ENCODE measurements at places on chromosomes 4 and X. TPM values are rescaled to one million over a fixed set of nuclear protein-coding genes. Genes with fewer than 3 reads are reported as not detected.
A peak's percentile ranks its signal among the peaks of the same experiment; 100 is the strongest.

Gene CXorf58
- total RNA-seq, result not detected

Gene ABLIM2
- total RNA-seq, result 4.0 TPM

Gene GPR50
- total RNA-seq, result not detected

Gene CFAP47
- not detected for total RNA-seq

Gene GAGE12F
- total RNA-seq, result not detected

Gene CYBB
- total RNA-seq, result 0.05 TPM

Gene UGT2B10
- total RNA-seq, result not detected

DNA sequence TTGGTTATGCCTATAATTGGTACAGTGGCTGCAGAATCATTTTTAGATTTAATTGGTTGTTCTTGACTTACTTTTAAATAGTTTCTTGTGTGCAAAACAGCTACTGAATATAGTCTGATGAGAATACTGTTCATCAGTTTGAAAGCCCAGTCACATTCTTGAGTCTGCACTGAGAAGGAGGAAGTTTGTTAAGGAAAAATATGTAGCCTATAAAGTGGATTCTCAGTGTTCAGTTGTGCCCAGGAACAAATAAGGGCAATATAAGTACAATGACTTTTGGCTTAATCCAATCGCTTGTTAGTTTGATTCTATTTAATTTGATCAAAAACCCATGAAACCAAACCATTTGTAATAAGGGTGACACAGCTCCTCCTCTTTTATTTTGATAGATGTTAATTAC lies 32.8 kb upstream of the GEMIN8 start:
- no peak for DNase-seq

GRCh38 chrX:122890729-122891128 lies 293.3 kb upstream of the GRIA3 start:
- DNase-seq, result no peak

DNA sequence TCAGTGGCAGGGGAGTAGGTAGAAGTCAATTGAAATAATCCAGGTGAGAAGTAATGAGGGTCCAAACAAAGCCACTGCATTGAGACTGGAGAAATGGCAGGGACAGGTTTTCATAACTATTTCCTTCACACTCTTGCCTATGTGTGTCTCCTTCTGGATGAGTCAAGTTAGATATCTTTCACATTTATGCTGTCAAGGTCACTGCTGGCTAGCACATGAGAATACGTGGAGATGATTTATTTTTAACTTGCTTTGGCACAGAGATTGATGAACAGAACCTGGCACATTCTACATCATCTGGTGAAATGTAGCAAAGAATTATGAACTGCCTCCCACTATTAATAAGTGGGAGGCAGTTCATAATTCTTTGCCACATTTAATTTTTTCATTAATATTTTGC lies 66.7 kb upstream of the BOD1L1 start:
- DNase-seq, result no peak

DNA sequence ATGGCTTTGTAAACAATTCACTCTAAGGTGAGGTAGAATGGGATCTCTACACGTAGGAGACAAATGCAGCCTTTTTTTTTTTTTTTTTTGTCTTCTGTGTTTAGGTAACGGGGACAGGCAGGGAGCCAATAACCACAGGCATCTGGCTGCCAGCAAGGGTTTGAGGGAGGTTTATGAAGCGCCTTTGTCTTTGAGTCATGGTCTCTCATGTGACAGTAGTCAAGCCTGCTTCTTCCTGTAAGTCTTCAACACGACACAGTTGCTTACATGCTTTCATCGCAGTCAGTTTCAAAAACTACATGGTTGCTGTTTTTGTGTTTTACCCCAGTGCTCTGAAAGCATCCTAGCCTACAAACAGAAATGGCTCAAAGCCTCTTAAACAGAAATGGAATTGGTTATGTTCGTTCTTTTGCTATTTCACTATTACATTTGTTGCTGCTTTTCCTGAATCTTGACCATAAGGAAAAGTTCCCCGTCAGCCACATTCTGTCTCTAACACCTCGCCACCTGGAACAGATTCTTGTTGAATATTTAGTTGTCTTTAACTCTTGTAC lies 127.8 kb upstream of the METTL14 start:
- peak; percentile 88 for DNase-seq

- DNase-seq, result no peak
Measured at GRCh38 chrX:111010111-111010510, 85.9 kb upstream of the PAK3 start.

DNA sequence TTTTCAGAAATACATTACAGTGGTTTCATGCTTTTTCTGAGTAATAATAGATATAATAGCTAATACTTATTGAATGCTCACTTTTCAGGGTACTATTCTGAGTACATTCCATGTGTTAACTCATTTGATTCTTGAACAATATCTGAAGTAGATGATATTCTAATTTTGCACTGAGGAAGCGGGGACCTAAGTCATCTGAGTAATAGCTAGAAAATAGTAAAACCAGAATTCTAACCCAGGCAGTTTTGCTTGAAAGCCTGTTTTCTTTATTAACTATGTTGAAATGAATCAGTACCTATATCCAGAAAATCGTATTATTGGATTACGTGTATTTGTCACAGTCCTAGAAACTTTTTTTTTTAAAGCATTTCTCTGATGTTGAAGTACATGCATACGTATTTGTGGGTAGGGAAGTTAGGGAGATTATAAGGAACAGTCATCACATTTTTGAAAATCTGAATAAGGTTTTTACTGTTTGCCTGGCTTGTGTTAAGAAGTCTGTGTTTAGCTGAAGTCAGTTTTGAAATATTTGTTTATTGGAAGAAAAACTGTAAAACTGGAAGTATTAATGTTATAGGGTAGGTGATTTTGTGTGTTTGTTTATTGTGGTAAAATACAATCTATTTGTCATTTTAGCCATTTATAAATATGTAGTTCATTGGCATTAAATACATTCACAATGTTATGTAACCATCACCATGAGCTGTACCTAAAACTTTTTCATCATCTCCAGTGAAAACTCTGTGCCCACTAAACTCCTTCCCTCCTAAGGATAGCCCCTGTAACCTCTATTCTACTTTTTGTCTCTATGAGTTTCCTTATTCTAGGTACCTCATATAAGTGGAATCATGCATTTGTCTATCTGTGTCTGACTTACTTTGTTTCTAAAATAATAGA lies 55.3 kb downstream of the FIP1L1 start:
- no peak for DNase-seq

GRCh38 chr4:10677796-10678497 lies 6.6 kb downstream of the CLNK start:
- DNase-seq, result no peak

GRCh38 chr4:3786196-3786869 lies 20.1 kb downstream of the ADRA2C start:
- peak; percentile 49 for DNase-seq

DNA sequence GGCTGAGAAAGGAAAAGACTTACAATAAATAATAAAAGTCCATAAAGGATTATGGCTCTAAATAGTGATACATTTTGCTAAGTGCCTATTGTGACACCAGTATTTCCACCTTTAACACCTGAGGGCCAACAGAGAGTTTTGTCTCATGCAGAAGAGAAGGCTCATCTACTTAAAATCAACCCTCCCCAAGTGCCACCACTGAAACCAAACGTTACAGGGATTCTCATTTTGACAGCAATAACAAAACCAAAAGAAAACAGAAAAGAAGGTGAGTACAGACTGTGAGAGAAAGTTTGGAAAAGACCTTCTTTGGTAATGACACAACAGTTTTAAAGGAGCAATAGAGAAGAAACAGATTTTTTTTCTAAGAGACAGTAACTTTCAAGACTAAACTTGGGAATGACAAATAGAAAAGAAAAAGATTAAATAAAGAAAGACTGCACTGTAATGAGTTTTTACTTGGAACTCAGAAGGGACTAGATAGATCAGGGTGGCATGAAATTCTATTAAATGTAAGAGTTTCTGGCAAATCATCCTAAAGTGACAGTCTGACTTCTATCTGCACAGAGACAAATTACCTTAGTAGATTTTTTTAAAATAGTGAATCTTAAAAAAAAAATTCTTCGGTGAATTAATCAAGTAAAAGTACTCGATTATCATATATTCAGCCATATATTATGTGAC lies 109.7 kb downstream of the ZNF827 start:
- DNase-seq, result no peak

DNA sequence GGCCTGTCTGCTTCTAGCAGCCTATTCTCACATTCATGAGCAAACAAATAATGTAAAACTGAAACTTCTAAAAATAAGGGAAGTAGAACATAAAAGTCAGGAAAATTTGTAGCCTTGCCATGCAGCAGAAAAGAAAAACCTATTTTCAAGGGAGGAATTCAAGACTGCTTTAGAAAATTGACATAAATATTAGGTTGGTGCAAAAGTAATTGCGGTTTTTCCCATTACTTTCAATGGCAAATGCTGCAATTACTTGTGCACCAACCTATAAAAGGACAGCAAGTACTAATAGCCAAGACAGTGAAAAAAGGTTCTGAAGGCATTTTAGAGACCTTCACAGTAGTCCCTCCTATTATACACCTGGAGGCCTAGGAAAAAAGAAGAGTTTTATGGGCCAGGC lies 457.8 kb downstream of the KLHL4 start:
- no peak for DNase-seq

GRCh38 chr4:173191623-173192041 lies 23.0 kb downstream of the GALNT7 start:
- peak; percentile 27 for DNase-seq

- no peak for DNase-seq
Measured at GRCh38 chrX:17984415-17984814, 123.3 kb upstream of the RAI2 start.

GRCh38 chr4:17232566-17233253 lies 279.2 kb downstream of the QDPR start:
- no peak for DNase-seq

DNA sequence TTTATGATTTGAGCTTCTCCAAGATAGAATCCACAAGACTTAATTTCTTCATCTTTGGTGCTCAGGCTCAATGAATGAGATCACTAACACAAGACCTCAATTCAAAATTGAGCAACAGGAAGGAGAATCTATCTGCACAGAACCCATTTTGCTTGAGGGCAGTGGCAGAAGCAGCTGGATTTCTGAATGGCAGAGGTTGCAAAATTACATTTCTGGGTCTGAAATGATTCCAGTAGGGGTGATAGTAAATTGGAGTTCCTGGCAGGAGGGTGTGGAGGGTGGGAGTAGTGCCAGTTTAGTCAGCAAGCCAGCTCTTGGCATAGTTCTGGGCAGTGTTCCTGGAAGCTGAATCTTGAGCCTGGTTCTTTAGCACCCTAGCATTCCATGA lies 281.1 kb downstream of the SLC7A11 start:
- peak; percentile 71 for DNase-seq

- DNase-seq, result no peak
Measured at GRCh38 chr4:107857741-107858140, 33.0 kb downstream of the SGMS2 start.

GRCh38 chr4:148061141-148061481 lies 329.2 kb downstream of the ARHGAP10 start:
- DNase-seq, result no peak

DNA sequence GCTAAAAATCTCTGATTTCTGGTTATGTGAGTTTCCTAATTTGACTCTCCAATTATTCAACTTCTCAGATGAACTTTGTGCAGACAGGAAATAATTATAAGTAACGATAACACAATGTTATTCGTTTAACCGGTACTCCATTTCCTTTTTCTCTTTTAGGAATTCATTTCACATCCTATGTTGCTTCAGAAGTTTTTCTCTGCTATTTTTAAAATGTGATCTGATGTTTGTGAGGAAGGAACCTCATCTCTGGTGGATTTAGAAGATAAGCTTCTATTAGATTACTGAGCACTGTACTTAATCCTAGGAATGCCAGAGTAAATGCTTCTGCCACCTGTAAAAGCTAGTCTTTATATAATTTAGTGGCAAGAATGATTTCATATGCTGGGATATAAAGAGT lies 116.0 kb upstream of the ETNPPL start:
- no peak for DNase-seq

DNA sequence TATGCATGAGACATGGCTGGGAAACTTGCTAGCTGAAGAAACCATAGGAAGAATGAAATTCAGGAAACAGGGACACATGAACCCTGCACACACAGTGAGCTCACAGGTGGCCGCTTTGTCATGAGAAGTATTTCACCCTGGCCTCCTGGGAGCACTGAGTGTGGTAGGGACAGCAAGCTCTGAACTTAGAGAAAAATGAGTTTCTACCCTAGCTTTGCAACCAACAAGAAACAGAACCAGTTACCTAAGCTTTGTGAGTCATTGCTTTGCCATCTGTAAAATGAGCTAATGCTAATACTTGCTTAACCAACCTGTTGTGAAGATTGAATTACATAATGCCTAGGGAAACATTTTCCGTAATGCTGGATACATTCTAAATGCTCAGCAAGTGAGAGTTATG lies 206.6 kb upstream of the HS3ST1 start:
- DNase-seq, result peak; percentile 36
